ENCODE measurements at places on chromosomes 6 and 20.

DNA sequence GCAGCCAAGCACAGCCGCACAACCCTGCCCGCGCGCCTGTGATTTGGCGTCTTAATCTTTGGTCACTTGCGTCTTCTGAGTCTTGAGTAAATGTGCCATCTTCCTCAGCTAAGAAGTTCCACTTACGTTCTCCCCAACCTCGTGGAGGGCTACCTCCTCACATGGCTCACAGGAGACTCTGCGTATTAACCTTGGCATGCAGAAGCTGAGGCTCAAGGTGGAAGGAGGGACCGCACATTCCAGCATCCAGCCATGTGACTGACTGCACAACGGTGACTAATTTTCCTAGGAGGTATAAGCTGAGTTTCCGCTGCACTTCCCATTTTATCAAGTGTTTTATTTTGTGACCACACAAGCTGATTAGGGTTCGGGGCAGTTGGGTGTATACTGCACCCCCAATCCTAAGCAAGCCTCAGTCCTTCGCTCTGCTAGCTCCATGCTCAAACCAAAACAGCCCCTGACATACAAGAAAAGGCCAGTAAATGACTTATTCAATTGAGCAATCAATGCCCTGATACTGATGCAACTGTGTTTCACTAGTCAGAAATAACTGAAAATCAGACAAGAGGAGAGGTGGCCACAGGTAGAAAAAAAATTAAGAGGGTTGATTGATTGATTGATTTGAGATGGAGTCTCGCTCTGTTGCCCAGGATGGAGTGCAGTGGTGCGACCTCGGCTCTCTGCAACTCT is 7.0 kb downstream of the BEND3 start:
- no peak for DNase-seq

GRCh38 chr6:16412171-16412570 is 173.8 kb downstream of the GMPR start:
- no peak for DNase-seq

- DNase-seq, result no peak
These were observed 6.7 kb downstream of the FLOT1 start for GRCh38 chr6:30735668-30736314.

DNA sequence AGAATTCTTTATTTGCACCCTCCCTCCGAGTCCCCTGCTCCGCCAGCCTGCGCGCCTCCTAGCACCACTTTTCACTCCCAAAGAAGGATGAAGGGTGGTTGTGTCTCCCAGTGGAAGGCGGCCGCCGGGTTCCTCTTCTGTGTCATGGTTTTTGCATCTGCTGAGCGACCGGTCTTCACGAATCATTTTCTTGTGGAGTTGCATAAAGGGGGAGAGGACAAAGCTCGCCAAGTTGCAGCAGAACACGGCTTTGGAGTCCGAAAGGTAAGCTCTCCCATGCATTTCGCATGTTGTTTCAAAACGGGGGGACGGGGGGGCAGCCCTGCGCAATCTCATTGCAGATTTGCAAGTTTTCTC is 357 bp downstream of the PCSK2 start:
- no peak for DNase-seq

DNA sequence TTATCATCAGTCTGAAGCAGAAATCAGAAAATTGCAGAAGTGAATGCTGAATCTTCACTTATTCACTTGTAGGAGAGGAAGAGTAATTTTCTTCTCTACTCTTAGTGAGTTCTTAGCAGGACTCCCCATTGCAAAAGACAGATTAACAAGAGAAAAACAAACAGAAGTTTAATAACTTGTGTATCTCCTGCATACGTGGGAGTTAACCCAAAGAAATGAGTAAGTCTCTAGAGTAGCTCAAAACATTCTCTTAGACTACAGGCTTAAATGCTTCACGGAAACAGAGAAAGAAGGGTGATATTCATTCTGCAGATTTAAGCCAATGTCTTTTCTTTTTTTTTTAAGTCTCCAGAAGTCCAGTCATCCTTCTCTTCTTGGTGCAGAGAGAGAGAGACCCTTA is 97.9 kb upstream of the TMEM181 start:
- no peak for DNase-seq

- DNase-seq, result no peak
These were observed 143.2 kb downstream of the MBOAT1 start for GRCh38 chr6:20069021-20069522.

- no peak for DNase-seq
These were observed 2.6 kb downstream of the RPS10 start for GRCh38 chr6:34423254-34423653.
